ENCODE measurements at places on chromosomes 6 and 20. TPM values are rescaled to one million over a fixed set of nuclear protein-coding genes. Genes with fewer than 3 reads are reported as not detected.
A peak's percentile ranks its signal among the peaks of the same experiment; 100 is the strongest.

DNA sequence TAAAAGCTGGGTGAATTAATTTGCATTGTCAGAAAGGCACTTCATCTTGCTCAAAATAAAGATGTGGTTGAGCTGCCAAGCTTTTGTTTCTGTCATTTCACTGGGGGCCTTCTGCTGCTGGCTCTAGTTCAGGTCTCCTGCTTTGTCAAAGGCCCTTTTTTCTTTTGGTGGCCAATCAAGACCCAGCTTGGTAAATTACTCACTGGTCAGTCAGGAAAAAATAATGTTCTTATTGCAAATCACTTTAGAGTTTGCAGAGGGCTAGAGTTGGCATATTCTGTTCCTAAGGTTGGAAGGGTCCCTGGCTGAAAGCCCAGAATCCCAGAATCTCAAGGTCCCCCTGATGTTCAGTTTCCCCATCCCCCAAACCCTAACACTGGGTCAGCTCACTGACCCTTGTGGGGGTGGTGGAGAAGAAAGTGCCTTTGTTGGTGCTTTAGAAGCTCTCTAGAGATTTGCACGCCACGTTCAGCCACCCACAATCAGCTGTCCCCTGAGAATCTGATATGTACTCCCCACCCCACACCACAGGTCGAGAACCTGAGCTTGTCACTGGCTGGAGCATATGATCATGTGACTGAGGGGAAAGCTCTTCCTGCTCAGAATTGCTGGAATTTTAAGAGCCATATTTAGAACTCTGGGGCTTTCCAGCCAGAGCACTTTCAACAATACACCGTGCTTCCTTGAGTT lies 21.7 kb upstream of the BNIP5 start:
- no peak overlapping the region for H3K4me3 ChIP-seq
- no peaks in the 10 kb centered on the region for H3K4me1 ChIP-seq
- no peak for DNase-seq
- no peaks in the 10 kb centered on the region for H3K36me3 ChIP-seq
- no peak overlapping the region for H3K27ac ChIP-seq

GRCh38 chr6:160347259-160348222 lies 637 bp upstream of the SLC22A3 start:
- H3K4me1 ChIP-seq = no peaks in the 10 kb centered on the region
- no peaks in the 10 kb centered on the region for H3K36me3 ChIP-seq
- DNase-seq = no peak
- peak overlapping the region; percentile 79 for H3K4me3 ChIP-seq
- H3K27me3 ChIP-seq = no peaks in the 10 kb centered on the region

GRCh38 chr20:36549628-36549941 lies 8.3 kb downstream of the MYL9 start:
- no peaks in the 10 kb centered on the region for H3K36me3 ChIP-seq
- H3K4me1 ChIP-seq = no peaks in the 10 kb centered on the region

DNA sequence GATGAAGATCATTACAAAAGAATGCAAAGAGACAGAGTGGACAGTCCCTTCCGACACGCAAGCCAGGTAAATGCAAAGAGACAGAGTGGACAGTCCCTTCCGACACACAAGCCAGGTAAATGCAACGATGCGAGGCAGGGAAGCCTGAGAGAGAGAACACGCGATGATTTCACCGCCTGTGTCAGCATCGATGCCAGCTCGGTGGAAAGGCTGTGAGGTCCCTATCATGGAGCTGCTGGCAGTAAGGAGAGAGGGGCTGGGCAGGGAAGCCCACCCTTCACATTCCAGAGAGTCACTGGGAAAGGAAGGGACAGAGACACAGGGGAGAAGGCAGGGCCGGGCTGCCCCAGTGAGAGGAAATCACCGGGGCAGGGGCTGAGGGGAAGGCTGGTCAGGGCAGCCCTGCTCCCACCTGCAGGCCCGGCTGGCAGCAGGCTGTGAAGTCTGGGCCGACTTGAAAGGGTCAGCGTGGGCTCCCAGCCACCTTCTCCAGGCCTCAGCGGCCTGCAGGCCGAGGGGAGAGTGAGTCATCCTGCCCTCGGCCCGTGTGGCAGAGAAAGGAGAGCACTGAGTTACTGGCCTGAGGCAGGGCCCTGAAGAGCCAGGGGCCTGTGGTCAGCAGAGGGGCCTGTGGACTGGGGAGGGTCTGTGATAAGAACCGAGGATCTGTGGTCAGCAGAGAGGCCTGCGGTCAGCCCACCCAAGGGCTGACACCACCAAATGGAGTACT lies 80.4 kb downstream of the DACT2 start:
- no peaks in the 10 kb centered on the region for H3K4me1 ChIP-seq
- H3K27me3 ChIP-seq = no peaks in the 10 kb centered on the region
- H3K27ac ChIP-seq = no peak overlapping the region
- DNase-seq = no peak
- H3K36me3 ChIP-seq = no peaks in the 10 kb centered on the region

The HRH3 gene
- 0.18 TPM for total RNA-seq

The TPD52L2 gene
- total RNA-seq = 127 TPM

The SLC35D3 gene
- total RNA-seq = 0.23 TPM

- no peaks in the 10 kb centered on the region for H3K27me3 ChIP-seq
- no peak overlapping the region for H3K27ac ChIP-seq
- H3K36me3 ChIP-seq = no peaks in the 10 kb centered on the region
- peaks cover 6% of the 10 kb centered on the region for H3K4me1 ChIP-seq
- no peak for DNase-seq
Observed at GRCh38 chr20:62209850-62210495, 10.1 kb downstream of the HRH3 start.

The LINC00237 gene
- total RNA-seq = not detected

The FAM217A gene
- 1.7 TPM for total RNA-seq

The LTB gene
- total RNA-seq = not detected

DNA sequence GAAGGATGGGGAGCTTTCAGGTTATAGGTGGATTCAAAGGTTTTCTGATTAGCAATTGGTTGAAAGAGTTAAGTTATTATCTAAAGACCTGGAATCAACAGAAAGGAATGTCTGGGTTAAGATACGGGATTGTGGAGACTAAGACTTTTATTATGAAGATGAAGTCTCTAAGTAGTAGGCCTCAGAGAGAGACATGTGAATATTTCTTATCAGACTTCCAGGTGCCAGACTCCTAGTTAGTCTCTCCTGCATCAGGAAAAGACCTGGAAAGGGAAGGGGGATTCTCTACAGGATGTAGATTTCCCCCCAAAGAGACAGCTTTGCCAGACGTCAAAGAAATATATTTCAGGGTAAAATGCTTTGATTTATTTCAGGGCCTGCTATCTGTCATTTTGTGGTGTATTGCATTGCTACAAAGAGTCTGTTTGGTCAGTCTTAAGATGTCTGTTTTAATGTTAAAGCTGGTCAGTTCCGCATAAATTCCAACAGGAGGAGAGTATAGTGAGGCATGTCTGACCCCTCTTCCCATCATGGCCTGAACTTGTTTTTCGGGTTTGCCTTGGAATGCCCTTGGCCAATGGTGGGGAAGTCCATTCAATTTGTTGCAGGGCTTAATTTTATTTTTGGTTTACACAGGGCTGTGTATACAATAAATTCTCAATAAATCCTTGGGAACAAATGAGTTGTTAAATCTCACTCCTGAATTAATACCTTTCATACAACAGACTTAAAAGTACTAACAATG lies 103.4 kb upstream of the RALGAPA2 start:
- no peak overlapping the region for H3K27ac ChIP-seq
- H3K36me3 ChIP-seq = no peaks in the 10 kb centered on the region

- no peak overlapping the region for H3K27ac ChIP-seq
- no peak overlapping the region for H3K4me3 ChIP-seq
- no peak for DNase-seq
- H3K27me3 ChIP-seq = no peaks in the 10 kb centered on the region
- no peaks in the 10 kb centered on the region for H3K4me1 ChIP-seq
Observed at GRCh38 chr6:139640448-139640847, 266.0 kb upstream of the CITED2 start.

DNA sequence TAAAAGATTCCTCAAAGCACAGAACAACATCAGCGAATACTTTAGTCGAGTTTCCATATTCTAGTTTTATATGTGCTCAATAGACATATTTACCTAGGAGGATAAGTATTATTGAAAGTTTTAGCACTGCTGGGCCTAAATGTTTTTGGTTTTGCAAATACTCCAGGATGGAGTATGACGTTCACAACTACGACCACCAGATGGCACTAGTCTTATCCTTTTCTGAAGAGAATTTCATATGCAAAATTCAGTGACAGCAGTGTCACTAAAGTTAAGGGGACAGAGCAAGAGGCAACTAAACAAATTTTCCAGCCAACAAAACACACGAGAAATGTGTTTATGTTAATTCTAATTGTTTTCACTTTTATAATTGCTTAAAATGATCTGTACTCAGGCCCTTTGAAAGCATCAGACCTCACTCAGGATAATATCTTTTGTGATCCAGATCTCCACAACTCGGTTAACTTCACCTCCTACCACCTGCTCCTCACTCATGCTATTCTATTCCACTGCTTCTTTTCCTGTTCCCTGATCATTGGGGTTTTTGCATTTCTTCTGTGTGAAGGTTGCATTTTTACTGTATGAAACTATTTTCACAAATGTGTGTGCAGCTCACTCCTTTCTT lies 220.8 kb downstream of the TRDN start:
- H3K4me3 ChIP-seq = no peak overlapping the region
- no peak overlapping the region for H3K27ac ChIP-seq
- no peaks in the 10 kb centered on the region for H3K36me3 ChIP-seq
- H3K27me3 ChIP-seq = no peaks in the 10 kb centered on the region

- no peaks in the 10 kb centered on the region for H3K27me3 ChIP-seq
- no peak for DNase-seq
- peak overlapping the region; percentile 38 for H3K27ac ChIP-seq
- no peaks in the 10 kb centered on the region for H3K36me3 ChIP-seq
- no peak overlapping the region for H3K4me3 ChIP-seq
- H3K4me1 ChIP-seq = no peaks in the 10 kb centered on the region
Observed at GRCh38 chr20:50562262-50562701, 52.1 kb downstream of the PTPN1 start.

DNA sequence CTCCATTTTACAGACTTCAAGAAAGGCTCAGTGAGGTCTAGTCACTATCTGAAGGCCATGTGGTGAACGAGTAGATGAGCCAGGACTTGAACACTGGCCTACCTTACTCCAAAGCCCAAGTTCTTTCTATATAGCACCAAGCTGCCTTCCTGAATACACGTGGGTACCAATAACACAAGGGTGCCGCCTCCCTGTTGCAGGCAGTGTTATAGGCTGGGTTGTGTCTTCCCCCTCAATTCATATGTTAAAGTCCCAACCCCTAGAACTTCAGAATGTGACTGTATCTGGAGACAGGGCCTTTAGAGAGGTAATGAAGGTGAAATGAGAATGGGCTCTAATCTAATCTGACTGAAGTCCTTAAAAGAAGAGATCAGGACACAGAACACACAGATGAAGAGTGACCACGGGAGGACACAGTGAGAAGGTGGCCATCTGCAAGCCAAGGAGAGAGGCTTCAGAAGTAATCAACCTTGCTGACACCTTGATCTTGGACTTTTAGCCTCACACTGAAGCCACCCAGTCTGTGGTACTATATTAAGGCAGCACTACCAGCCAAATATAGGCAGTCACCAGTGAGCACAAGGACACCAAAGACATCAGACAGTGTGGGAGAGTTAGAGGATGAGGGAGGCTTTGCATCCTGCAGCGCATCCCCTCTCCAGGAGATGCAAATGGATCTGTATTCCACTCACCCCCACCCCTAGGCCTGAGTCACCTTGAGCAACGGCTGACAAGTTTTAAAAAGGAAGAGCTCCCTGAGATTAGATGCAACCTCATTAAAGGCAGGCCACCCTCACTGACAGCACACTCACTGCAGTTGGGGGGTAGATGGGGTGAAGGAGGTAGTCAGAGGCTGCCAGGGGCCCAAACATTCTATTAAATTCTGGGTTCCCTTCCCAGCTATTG lies 40.9 kb upstream of the LYRM2 start:
- H3K27me3 ChIP-seq = no peaks in the 10 kb centered on the region
- peaks cover 6% of the 10 kb centered on the region for H3K36me3 ChIP-seq
- no peak overlapping the region for H3K27ac ChIP-seq
- no peak overlapping the region for H3K4me3 ChIP-seq
- H3K4me1 ChIP-seq = no peaks in the 10 kb centered on the region

Measured in prostate gland (tissue), 2 donors.